LHCN-M2 (cell line): ENCODE measurements at places on chromosomes 7 and 10. TPM values are rescaled to one million over a fixed set of nuclear protein-coding genes. Genes with fewer than 3 reads are reported as not detected.

SRPK2 gene
- total RNA-seq = 42.6 and 47.2 TPM in 2 replicates

TSPAN15 gene
- total RNA-seq = 1.5 and 2.0 TPM in 2 replicates

OPN1SW gene
- 1.7 and 2.1 TPM in 2 replicates for total RNA-seq

SLC12A9 gene
- total RNA-seq = 23.0 and 30.1 TPM in 2 replicates

FZD1 gene
- total RNA-seq = 48.3 and 58.5 TPM in 2 replicates

CC2D2B gene
- total RNA-seq = 0.11 and 0.71 TPM in 2 replicates
